ENCODE measurements at places on chromosomes 12 and 14. TPM values are rescaled to one million over a fixed set of nuclear protein-coding genes. Genes with fewer than 3 reads are reported as not detected.

DNA sequence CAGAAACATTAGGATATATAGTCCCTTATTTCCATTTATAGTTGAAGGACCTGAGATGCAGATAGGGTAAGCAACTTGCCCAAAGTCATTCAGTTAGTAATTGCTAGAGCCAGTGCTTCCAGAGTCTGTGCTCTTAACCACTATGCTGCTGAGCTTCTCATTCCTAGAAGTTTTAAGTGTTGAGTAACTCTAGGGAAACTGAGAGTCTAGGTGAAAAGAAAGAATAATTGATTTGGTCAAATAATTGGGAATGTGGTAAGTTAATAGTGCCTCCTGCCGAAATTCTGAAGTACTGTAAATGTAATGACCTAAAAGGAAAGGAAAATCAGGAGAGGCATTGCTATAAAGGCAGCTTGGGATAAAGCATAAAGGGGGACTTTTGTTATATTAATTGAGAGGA, 14.1 kb downstream of the PYROXD1 start:
- no peaks in the 10 kb centered on the region for H3K4me1 ChIP-seq
- peaks cover 4% of the 10 kb centered on the region for H3K36me3 ChIP-seq
- DNase-seq, result no peak
- H3K4me3 ChIP-seq, result no peak overlapping the region
- no peak overlapping the region for H3K27ac ChIP-seq

CS gene
- 295 TPM for total RNA-seq

ERG28 gene
- 38.8 TPM for total RNA-seq

FOXN4 gene
- total RNA-seq, result 1.3 TPM

Data from neural crest cell (in vitro differentiated cells).